CD8-positive, alpha-beta T cell (primary cell): ENCODE measurements at places on chromosomes 13 and 19.

DNA sequence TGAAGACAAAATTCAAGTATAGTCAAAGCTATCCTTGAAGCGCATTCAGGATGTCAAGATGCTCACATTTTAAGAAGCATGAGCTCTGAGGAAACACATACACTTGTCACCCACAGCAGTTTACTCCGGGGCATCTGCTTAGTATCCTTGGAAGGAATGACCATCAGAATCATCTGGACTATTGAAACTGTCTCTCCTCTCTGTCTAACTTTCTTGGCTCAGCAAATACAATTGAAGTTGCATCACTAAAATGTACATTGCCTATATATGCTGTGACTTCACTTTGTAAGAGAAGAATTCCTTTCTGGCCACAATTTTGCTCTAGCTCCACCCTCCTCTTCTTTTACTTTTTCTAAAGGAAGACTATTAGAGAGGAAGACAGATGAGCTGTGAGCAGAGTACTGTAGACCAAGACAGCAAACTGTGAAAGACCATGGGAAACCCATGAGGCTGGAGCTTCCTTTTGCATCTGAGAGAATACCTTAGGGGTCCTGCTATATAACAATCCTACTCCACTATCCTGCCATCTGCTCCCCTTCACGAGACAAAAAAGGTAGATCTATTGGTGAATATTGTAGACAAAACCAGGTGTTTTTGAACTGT lies 906.3 kb downstream of the PCDH9 start:
- DNase-seq, result no peak

GRCh38 chr13:40895227-40896184 lies 106.1 kb downstream of the SLC25A15 start:
- DNase-seq, result no peak

GRCh38 chr13:44158881-44159632 lies 214.6 kb upstream of the SERP2 start:
- no peak for DNase-seq

DNA sequence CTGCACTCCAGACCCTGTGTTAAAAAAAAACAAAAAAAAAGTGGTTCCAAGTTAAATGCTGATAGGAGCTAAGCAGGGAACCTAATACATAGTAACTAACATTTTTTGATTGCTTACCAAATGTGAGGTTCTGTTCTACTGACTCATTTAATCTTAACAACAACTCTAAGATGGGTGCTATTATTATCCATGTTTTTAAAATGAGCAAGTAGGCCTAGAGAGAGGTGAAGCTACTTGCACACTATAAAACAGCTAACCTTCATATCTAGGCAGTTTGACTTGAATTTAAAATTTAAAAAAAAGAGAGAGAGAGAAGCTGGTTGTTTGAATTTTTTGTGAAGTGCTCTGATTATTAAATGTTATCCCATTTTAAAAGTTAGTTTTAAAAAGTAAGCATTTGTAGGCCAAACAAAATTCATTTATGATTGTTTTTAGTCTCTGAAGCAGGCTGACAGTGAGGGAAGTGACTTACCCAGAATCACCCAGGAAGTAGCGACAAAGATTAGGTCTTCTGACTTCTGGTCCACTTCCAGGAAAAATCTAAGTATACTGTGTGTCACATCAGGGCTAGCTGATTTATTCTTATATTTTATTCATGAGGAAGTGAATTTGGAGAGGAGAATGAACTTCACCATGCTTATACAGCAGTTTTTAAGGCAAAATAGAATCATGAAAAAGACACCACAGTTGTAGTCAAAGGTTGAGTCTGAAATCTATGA lies 2.4 kb downstream of the SIGLECL1 start:
- no peak for DNase-seq

DNA sequence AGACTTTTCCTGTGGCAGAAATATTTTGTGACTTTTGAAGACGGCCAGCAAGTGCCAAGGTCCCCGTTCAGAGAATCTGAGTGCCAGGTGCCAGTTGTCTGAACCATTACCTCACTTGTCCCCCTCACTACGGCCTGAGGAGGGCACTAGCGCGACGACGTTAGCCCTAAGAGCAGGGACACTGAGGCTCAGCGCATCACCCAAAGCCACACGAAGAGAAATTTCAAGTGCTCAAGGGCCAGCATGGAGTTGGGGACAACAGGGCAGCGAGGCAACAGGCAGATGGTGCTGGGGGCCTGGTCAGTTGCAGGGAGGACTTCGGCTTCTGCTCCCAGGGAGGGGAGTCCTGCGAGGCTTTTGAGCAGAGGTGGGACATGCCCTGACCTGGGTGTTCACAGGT lies 9.5 kb upstream of the TYK2 start:
- no peak for DNase-seq

DNA sequence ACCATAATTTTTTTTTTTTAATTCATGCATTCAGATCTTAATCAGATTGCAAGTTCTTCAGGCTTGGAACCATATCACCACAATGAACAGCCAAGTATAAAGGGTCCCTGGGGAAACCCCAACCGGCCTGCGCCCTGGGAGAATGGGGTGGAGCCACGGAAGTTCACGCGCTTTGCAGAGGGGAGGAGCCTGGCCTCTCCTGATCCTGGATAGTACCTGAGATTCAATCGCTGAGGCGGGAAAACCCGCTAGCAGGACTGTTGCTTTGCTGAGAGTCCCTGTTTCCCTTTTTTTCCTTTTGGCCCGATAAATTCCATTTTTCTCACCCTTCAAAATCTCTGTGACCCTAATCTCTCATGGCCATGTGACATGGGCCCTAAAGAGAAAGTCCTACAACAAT lies 385.1 kb downstream of the IRS2 start:
- DNase-seq, result no peak

DNA sequence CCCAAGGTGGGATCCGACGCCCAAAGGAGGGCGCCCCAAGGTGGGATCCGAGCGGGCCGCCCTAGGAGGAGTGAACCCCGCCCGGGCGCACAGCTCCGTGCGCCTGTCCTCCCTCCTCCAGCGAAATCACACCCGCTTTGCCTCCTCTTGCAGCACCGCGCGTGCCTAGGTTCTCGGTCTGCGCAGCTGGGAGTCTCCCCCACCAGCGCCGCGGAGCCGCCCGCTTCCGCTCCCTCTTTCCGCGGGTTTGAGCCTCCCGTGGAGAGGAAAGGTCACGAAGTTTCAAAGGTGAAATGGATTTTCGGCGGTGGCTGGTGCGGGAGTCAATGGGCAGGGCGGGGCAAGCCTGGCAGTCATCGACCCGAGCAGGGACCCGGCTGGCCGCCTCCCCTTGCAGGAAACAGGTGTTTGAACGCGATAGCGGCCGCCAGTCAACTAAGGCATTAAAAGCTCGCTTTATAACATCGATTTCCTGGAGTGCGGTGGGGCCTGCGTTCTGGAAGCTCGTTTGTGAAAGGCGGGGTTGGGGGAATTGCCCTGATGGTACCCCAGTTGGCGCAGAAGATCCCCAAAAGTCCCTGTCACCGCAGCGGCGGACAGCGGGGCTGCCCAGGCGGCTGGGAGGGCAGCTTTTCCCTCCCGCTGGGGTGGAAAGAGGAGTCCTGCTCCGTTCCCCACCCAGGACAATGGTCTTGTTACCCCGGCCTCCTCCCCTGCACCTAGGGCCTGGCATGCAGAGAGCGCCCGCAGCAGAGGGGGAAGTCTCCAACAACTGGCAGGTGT lies 9.0 kb upstream of the SOX1 start:
- DNase-seq, result no peak

DNA sequence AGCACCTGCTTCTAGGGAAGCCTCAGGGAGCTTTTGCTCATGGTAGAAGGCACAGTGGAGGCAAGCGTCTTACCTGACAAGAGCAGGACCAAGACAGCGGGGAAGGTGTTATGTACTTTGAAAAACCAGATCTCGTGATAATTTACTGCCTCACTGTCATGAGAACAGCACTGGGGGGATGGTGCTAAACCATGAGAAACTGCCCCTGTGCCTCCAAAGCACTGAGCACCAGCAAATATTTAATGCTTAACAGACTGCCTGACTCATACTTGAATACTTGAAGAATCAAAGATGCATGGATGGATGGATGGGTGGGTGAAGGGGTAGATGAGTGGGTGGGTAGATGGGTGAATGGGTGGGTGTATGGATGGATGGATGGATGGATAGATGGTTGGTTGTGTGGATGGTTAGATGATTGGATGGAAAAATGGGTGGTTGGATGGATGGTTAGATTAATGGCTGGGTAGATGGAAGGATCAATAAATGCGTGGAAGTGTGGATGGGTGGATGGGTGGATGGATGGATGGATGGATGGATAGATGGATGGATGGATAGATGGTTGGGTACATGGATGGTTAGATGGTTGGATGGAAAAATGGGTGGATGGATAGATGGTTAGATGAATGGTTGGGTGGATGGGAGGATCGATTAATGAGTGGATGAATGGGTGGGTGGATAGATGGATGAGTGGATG lies 101.1 kb upstream of the IPO5 start:
- DNase-seq, result no peak

- no peak for DNase-seq
Observed at GRCh38 chr13:93925990-93926389, 553.5 kb downstream of the DCT start.

DNA sequence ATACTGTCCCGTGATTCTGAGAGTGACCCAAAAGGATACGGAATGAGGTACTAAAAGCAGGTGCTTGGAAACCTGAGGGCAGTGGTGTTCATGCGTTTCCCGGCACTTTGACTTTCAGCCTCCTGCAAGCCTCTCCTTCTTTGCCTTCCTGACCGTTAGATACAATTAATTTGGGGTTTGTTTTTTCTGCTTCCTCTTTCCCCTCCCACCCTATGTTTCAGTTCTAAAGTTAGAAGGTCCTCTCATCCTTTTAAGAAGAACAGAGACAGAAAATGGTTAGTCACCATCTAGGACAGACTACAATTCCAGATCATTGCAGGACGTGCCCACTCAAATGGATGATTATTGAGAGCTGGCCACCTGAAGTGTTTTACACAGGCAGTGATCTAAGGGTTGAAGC lies 1.8 kb upstream of the LILRB4 start:
- no peak for DNase-seq

GRCh38 chr13:20377720-20378119 lies 145.6 kb upstream of the GJB6 start:
- no peak for DNase-seq

GRCh38 chr19:45952686-45953505 lies 20.8 kb downstream of the NOVA2 start:
- peak; percentile 57 for DNase-seq

DNA sequence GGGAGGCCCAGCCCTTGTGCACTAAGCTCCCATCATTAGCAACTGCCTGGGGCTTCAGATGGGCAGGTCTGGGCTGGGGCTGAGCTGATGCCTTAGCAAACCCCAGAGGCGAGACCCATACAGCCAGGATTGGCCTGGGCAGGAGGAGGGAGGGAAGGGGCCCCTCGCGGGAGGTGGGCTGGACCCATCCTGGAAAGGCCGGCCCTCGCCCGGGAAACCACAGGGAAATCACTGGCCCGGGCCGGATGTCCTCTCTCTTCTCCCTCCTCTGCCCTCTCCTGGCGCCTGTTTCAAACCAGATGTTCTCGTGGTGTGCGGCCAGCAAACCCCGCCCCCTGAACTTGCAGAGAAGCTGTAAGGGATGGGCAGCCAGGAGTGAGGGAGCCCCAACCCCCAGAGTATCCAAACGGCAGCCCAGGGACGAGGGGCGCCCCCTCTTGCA lies 43.1 kb downstream of the TMEM255B start:
- DNase-seq, result no peak

DNA sequence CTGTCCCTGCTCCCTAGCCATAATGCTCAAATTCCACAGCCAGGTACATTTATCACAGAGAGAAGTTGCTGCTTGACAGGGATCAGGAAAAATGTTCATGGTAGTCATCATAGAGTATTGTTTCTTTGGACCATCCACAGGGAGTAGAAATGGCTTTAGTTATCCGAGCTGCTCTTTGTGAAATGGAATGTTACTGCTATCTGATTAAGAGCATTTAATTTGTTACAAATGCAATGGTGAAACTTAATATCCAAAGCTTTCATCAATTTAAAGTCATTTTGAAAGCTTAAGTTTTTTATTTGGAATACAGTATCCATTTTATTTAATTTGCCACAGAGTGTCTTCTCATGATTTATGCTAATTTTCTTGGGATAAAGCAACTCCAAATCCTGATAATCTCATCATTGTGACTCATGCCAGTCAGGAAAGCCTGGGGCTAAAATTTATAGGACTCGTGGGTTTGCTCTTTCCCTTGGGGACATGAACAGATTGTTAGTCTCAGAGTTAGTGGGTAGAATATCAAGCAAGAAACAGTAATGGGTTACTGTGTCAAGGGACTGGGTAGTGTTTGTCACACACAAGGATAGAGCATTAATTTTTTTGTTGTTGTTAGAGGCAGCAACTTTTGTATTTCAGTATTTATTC lies 59.8 kb downstream of the SCEL start:
- no peak for DNase-seq

- DNase-seq, result no peak
Observed at GRCh38 chr19:35042056-35042730, 672 bp downstream of the HPN start.

GRCh38 chr13:79490824-79491223 lies 9.9 kb downstream of the NDFIP2 start:
- no peak for DNase-seq

- DNase-seq, result peak; percentile 48
Observed at GRCh38 chr13:40187841-40188591, 478.4 kb downstream of the FOXO1 start.

GRCh38 chr13:43676320-43676719 lies 110.5 kb downstream of the ENOX1 start:
- DNase-seq, result no peak
